ENCODE measurements at places on chromosomes 4 and X. TPM values are rescaled to one million over a fixed set of nuclear protein-coding genes. Genes with fewer than 3 reads are reported as not detected.

- H3K27me3 ChIP-seq: no peaks in the 10 kb centered on the region
- DNase-seq: no peak
Observed at GRCh38 chrX:82218361-82218760, 1016.5 kb downstream of the SH3BGRL start.

DNA sequence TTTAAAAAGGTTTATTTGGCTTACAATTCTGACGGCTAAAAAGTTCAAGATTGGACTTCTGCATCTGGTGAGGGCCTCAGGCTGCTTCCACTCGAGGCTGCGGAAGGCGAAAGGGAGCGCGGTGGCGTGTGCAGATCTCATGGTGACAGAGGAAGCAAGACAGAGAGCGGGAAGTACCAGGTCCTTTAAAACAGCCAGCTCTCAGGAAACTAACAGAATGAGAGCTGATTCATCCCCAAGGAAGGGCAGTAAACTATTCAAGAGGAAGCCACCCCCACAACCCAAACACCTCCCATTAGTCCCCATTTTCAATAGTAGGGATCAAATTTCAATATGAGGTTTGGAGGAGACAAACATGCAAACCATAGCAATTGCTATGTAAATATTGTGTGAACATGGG, 2144.2 kb upstream of the AGA start:
- H3K27ac ChIP-seq: no peak overlapping the region
- no peak overlapping the region for H3K4me3 ChIP-seq
- H3K27me3 ChIP-seq: no peaks in the 10 kb centered on the region
- no peaks in the 10 kb centered on the region for H3K36me3 ChIP-seq
- DNase-seq: no peak

DNA sequence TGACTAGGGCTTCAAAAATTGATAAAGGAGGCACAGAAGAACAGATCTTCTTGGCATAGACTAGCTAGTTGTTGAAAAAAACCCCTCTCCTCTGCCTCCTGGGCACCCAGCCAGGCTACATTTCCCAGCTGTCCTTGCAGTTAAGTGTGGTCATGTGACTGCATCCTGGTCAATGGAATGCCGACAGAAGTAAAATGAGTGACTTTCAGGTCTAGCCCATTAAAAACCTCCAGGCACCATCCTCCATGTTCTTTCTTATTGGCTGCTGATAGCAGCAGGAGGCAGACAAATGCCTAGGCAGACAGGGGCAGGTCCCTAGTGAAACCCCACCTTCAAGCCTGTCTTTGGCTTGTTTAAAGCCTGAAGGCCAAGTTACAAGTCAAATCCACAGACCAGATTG, 35.3 kb downstream of the ATXN3L start:
- no peak overlapping the region for H3K27ac ChIP-seq
- H3K4me3 ChIP-seq: no peak overlapping the region
- DNase-seq: no peak
- H3K36me3 ChIP-seq: no peaks in the 10 kb centered on the region
- peaks cover 3% of the 10 kb centered on the region for H3K4me1 ChIP-seq

BST1 gene
- 0.67 TPM for total RNA-seq

DNA sequence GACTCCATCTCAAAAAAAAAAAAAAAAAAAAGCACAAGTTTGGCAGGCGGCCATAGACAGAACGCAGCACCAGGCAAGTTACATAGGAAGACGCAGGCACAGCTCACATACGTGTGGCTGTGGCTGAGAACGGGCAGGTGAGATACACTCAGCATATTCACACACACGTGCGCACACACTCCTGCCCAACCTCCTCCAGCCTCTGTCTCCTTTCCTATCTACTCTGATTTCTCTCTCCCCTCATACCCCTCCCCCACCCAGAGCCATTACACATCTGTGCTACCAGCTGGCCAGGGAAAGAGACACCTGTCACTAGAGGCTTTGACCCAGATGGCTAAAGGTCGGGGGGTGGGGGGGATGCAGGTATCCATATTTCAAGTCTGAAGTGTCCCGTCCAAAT, 2.2 kb upstream of the SLC38A5 start:
- H3K36me3 ChIP-seq: peaks cover 6% of the 10 kb centered on the region
- no peak for DNase-seq
- H3K4me3 ChIP-seq: no peak overlapping the region
- peaks cover 19% of the 10 kb centered on the region for H3K4me1 ChIP-seq

GRCh38 chr4:47419296-47419695, 44.2 kb downstream of the COMMD8 start:
- no peak overlapping the region for H3K27ac ChIP-seq
- H3K27me3 ChIP-seq: peaks cover 2% of the 10 kb centered on the region
- H3K4me1 ChIP-seq: no peaks in the 10 kb centered on the region
- no peaks in the 10 kb centered on the region for H3K36me3 ChIP-seq
- no peak for DNase-seq
- H3K4me3 ChIP-seq: no peak overlapping the region

- H3K27me3 ChIP-seq: peaks cover 7% of the 10 kb centered on the region
- no peak overlapping the region for H3K4me3 ChIP-seq
Observed at GRCh38 chr4:76787898-76788297, 110.0 kb downstream of the SOWAHB start.

GRCh38 chr4:82865592-82865991, 25.4 kb downstream of the SEC31A start:
- peak overlapping the region; percentile 69 for H3K27ac ChIP-seq
- peaks cover 47% of the 10 kb centered on the region for H3K36me3 ChIP-seq
- DNase-seq: peak; percentile 20
- peaks cover 25% of the 10 kb centered on the region for H3K4me1 ChIP-seq

- no peaks in the 10 kb centered on the region for H3K36me3 ChIP-seq
- H3K4me1 ChIP-seq: peaks cover 18% of the 10 kb centered on the region
- H3K4me3 ChIP-seq: peak overlapping the region; percentile 82
- H3K27ac ChIP-seq: peak overlapping the region; percentile 81
- peak; percentile 85 for DNase-seq
Observed at GRCh38 chr4:77193511-77194102, 36.6 kb downstream of the CCNG2 start.

DNA sequence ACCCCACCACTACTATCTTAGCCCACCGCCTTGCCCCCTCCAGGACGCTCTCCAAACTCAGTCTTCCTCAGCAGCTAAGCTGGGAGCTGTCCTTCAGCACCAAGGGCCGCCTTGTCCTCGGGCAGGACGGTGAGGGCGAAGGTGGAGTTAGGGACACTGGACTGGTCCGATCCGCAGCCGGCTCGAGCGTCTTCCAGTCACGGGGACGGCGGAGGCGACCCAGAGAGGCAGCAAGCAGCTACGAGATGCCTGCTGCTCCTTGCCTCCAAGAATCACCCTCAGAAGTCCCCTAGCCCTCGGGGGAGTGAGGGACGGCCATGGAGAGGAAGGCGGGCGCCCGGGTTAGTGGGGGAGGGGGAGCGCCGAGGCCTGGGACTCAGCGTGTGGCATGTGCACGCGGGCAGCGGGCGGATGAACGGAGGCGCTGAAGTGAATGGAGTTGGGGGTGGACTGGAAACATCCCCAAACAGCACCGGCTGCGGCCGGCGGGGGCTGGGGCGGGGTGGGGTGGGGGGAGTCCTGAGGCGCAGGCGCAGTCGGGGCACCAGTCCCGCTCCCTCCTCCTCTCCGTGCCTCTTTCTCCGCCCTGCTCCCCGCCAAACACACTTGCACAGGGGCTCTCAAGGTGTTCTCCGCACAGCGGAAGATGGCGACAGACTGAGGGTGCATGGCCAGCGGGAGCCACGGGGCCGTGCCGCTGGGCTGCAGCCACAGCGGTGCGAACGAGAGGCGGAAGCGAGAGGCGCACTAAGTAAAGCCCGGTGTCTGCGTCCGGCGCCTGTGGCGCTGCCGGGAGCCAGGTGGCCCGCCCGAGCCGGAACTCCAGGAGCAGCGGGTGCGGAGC, at the start of gene NALF2:
Gene NALF2 (plus strand): TSS at position 545 of the 844 bp plus-strand sequence. CDS start 957 bp downstream, outside the sequence.
- peaks cover 5% of the 10 kb centered on the region for H3K4me1 ChIP-seq
- H3K36me3 ChIP-seq: no peaks in the 10 kb centered on the region
- peaks cover 17% of the 10 kb centered on the region for H3K27me3 ChIP-seq
- peak; percentile 62 for DNase-seq
- no peak within 1 kb of the TSS for H3K27ac ChIP-seq

MSX1 gene
- 0.12 TPM for total RNA-seq

DNA sequence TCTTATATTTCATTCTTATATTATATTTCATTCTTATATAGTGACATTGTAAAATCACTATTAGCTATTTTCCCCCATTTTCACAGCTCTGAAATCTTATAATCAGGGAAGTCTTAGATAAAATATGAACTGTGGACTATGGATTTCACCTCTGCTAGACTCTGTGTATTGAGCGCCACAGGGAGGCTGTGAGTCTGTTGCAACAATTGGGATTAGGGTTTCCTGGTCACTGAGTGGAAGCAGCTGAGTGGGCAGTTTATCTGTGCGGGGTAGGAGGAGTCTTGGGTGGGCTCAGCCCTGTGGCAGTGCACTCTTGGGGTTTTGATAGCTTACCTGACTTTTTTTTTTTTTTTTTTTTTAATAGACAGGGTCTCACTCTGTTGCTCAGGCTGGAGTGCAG, 249.5 kb downstream of the PTTG2 start:
- H3K4me3 ChIP-seq: no peak overlapping the region
- H3K27ac ChIP-seq: no peak overlapping the region
- DNase-seq: no peak
- H3K36me3 ChIP-seq: peaks cover 1% of the 10 kb centered on the region
- H3K27me3 ChIP-seq: no peaks in the 10 kb centered on the region

MGAT4D gene
- total RNA-seq: not detected

AFF1 gene
- total RNA-seq: 50.8 TPM

L1CAM gene
- total RNA-seq: 1.3 TPM

CSN3 gene
- not detected for total RNA-seq

- no peaks in the 10 kb centered on the region for H3K27me3 ChIP-seq
- no peak overlapping the region for H3K27ac ChIP-seq
- no peaks in the 10 kb centered on the region for H3K36me3 ChIP-seq
- no peak overlapping the region for H3K4me3 ChIP-seq
Observed at GRCh38 chr4:177555007-177555574, 112.9 kb upstream of the AGA start.

- no peak overlapping the region for H3K27ac ChIP-seq
- H3K4me3 ChIP-seq: no peak overlapping the region
- peaks cover 3% of the 10 kb centered on the region for H3K27me3 ChIP-seq
Observed at GRCh38 chr4:6272863-6273660, 3.4 kb downstream of the WFS1 start.
